Fibroblast of skin of abdomen (primary cell): ENCODE measurements at places on chromosomes 7 and 10.

DNA sequence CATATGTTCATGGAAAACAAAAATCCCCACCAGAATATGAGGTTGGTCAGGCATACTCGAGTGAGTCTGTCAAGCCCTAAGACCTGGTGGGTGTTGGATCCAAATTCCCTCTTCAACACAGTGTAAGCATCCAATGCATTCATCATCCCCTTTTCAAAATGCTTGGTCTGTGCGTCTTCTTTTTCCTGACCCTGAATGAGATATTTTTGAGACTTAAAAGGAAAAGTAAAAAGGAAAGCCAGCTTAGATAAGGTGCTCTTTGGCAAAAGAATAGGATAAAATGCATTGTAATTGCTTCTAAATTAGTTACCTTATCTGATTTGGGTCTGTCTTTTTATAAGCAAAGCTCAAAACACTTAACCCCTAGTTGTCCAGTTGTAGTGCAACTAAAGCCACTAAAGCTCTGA, 331.5 kb downstream of the PTEN start:
- DNase-seq = peak; percentile 33

DNA sequence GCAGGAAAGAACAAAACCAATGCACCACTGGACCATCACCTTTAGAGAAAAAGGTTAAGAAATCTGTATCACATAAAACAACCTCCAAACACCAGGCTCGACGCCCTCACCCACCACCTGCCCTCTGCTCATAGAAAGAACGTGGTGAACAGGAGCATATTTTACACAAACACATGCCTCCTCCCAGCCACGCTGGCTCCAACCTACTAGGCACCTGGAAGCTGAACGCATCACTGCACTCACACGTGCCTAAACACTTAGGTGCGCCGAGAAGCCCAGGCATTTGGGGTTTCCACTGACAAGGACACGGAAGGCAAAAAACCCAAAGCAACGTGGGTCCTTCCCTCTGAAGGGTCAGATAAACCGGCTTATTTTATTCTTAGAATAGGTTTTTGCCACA, 56.0 kb downstream of the PTPRN2 start:
- no peak for DNase-seq

DNA sequence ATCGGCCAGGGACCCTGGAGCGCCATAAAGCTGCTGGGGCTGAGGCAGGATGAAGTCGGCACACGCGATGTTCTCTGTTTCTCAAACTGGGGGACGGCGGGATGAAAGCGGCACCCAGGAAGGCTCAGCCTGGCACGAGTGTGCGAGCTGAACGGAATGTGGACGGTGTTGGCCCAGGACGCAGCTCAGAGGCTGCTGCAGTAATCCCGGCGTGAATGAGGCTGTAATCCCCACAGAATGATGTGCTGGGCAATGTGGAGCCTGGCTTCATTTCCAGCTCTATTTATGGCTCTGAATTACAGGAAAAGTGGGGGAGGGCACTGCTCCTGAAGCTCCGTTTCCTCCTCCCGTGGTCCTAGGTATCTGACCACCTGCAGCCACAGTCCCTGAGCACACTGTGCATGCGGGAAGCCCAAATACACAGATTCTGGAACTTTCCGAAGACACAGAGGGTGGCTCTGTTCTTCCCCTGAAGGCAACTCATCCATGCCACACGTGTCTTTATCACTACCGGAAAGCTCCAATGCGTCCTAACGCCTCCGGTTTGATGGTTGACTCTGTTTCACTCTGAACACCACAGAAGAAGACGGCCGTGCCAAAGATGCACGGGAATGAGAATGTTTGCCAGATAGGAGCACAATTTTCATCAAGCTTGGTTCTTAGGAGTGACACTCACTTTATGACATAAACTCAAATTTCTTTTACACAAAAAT, 37.6 kb downstream of the KLF6 start:
- no peak for DNase-seq

DNA sequence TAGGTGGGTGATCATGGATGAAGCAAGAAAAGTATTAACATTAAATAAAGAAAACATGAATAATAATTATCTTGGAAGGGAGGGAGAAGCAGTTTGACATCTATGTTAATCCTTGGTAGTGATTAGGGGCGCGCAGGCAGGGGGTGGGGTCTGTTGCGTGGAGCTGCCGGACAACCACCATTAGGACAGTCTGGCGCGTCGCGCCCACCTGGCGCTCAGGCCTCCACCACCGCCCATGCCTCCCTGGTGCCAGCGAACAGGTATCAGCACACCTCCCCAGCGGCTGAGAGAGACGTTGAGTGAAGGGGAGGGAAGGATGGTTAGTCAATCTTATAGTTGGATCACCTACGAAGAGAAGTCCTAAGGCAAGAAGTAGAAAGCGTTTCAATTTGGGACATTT, 94.2 kb upstream of the CDK1 start:
- no peak for DNase-seq

DNA sequence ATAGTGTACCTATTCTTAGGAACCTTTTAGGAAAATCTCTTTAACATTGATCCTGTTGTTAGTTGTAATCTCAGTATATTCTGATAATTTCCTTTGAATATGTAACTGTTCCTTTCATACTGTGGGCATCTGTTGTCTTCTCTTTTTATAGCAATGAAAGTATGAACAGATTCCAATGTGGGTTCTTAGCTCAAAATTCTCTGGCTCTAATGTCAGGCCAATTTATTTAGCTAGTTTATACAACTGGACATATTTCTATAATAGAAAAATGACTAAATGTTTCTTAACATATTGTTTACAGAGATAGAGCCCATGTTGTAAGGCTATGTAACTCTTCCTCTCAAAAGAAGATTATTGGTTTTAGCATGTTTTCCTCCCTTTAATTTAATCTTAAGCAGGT, 363.2 kb downstream of the AUTS2 start:
- DNase-seq = no peak

GRCh38 chr7:30003098-30003497, 13.5 kb upstream of the SCRN1 start:
- no peak for DNase-seq

- no peak for DNase-seq
These were observed 18.0 kb upstream of the RSU1 start for GRCh38 chr10:16835228-16835627.

DNA sequence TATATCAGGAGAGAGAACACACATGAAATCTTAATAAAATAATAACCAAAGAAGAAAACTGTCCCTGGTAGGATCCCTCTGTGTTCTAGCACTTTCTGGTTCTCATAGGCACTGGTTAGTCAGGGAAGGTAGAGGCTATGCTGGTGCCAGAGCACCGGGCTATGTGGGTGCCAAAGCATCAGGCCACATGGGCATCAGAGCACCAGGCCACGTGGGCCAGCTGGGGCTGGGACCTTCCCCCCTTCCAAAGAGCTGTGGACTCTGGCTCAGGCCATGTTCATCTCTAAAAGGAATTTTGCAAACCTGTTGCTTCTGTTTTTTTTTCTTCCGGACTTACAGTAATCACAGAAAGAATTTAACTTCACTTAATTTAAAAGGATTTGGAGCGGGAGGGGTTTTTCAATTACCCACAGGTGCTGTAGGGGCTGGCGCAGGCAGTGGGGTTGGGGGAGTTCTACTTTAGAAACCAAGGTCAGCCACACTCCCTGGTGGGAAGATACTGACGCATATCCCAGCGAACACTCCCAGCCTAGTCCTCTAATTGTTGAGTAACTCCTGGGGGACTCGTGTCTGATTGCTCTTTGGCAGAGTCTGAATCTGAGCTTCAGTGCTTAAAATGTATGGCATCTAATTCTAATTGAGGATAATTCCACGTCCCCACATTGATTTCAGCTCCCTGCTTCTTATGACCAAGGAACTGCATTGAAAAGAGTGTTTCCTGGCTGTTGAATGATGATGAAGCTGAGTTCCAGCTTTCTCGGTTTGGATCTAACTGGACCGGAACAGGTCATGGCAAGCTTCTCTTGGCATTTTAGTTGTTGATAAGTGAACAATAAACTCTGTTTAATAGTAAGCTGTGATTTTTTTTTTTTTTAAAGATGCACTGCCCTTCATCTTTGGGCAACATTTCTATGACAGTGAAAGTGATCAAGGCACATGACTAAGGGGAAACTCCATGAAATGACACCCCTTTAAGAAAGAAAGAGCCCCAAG, 110.7 kb upstream of the FZD8 start:
- peak; percentile 9 for DNase-seq

DNA sequence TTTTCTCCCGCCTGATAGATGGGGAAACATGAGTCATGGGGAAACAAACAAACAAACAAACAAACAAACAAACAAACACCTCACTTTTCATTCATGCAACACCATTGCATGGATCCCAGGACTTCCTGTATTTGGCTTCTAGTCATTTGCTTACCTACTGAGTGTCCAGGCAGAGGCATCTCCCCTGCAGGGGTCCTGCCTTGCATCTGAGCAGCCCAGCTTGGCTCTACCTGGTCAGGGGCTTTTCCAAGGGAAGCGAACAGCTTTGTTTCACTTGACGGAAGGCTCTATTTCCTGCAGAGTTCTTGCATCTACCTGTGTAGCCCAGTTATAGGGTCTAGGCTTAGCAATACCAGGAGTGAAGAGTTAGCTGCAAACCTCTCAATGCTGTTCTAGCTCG, 374.2 kb downstream of the GATA3 start:
- no peak for DNase-seq

- peak; percentile 44 for DNase-seq
These were observed 281.7 kb downstream of the PHTF2 start for GRCh38 chr7:78080241-78080640.

DNA sequence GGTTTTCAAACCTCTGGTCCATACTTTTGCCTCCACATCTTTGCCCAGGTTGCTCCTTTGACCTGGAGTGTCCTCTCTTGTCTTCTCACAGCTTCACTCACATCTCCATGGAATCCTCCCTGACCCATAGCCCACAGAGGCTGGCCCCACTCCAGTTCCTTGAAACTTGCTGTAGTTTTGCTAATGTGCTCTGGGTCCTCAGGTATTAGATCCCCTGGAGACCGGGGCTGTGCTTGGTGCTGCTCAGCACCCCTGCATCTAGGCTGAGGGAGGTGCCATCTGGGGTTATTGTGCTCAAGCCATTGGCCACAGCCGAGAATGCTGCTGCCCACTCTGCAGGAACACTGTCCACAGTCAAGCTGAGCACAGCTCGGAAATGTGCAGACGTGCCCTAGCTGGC, 16.5 kb downstream of the KNDC1 start:
- DNase-seq = no peak
